Non-pigmented ciliary epithelial cell (primary cell): ENCODE measurements at places on chromosomes 5 and 9.

- DNase-seq: no peak
Measured at GRCh38 chr9:94882966-94883641, 156.6 kb downstream of the AOPEP start.

DNA sequence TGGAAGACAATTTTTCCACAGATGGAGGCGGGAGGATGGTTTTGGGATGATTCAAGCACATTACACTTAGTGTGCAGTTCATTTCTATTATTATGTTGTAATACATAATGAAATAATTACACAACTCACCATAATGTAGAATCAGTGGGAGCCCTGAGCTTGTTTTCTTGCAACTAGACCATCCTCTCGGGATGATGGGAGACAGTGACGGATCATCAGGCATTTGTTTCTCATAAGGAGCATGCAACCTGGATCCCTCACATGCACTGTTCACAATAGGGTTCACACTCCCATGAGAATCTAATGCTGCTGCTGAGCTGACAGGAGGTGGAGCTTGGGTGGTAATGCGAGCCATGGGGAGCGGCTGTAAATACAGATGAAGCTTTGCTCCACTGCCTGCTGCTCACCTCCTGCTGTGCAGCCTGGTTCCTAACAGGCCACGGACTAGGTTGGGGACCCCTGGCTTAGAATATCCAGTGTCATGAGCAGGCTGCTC is 1.6 kb downstream of the STKLD1 start:
- no peak for DNase-seq

DNA sequence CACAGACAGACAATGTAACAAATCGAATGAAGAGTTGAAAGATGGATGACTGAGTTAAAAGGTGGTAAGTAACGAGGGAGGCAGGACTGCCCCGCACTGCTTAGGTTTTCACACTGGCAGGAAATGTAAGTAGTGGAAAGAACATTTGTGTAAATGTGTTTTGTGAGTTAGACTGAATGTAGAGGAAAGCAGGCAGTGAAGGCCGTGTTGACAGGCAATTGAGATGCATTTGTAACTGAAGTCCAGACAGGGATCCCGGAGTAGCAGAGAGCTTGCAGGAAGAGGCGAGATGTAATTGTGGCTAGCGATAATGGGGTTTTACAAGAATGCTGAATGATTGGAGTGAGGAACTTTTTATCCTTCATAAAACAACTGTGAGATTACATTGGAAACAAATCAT is 20.0 kb upstream of the SH3PXD2B start:
- no peak for DNase-seq

GRCh38 chr5:6246820-6247437 is 131.4 kb downstream of the MED10 start:
- no peak for DNase-seq

DNA sequence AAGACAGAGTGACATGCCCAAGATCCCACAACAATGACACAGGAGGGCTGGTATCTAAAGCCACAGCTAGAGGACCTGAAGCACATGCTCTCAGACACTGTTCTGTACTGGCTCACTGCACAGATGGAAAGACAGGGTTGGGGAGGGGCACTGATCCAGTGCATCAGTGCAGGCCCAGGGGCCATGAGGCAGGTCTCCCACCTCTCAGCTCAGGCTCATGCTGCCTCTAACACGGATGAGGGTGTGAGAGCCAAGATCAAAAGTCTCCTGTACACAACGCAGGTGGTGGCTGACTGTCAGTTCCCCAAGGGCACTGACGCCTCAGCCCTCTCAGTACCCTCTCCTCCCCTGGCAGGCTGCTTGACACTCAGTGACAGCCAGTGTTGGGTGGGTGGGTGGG is 10.9 kb downstream of the RAPGEF1 start:
- DNase-seq: no peak

DNA sequence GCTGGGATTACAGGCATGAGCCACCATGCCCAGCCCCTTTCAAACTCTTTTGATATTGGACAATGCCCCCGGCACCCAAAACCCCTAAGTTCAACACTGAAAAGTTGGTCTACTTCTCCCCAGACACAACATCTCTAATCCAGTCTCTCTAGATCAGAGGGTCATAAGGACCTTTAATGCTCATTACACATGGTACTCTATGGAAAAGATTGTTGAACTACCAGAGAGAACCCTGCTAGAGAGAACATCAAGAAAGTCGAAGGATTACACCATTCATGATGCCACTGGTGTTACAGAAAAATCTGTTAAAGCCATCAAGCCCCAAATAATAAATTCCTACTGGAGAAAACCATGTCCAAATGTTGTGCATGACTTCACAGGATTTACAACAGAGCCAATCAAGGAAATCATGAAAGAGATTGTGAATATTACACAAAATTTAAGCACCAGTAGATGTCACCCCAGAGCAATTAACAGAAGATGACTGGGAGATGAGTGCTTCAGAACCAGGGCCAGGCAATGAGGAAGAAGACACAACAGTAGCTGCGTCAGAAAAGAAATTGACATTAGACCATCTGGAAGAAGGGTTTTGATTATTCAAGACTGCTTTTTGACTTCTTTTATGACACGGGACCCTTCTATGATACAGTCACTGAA is 28.3 kb upstream of the NIPAL4 start:
- peak; percentile 30 for DNase-seq
